ENCODE measurements at places on chromosomes 6 and 20.

DNA sequence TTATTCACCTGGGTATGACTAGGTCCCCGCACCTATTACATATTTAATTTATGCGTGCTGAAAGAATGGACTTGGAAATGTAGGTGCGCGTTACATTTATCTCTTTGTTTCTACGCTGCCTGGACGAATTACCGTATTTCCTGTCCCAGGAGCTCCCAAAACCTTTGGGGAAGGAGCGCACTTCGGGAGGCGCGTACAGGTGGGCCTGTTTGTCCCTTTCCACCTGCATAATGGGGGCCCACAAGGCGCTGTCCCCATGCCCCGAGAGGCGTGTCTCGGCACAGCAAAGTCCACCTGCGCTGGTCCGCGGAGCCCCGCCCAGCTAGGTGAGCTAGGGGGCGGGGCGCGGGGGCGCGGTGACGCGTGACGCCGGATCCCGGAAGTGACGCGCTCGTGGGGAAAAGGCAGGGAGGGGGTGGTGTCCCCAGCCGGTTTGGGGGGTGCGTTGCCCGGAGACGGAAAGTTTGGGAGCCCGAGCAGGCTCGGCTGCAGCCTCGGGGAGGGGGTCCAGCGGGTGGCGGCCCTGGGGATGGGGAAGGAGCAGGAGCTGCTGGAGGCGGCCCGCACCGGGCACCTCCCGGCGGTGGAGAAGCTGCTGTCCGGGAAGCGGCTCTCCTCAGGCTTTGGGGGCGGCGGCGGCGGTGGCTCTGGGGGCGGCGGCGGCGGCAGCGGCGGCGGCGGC, at the start of gene ANKS1A:
Gene ANKS1A (plus strand): TSS at position 382 of the 682 bp plus-strand sequence. CDS start 148 bp downstream, at position 530.
- DNase-seq = peak; percentile 45

DNA sequence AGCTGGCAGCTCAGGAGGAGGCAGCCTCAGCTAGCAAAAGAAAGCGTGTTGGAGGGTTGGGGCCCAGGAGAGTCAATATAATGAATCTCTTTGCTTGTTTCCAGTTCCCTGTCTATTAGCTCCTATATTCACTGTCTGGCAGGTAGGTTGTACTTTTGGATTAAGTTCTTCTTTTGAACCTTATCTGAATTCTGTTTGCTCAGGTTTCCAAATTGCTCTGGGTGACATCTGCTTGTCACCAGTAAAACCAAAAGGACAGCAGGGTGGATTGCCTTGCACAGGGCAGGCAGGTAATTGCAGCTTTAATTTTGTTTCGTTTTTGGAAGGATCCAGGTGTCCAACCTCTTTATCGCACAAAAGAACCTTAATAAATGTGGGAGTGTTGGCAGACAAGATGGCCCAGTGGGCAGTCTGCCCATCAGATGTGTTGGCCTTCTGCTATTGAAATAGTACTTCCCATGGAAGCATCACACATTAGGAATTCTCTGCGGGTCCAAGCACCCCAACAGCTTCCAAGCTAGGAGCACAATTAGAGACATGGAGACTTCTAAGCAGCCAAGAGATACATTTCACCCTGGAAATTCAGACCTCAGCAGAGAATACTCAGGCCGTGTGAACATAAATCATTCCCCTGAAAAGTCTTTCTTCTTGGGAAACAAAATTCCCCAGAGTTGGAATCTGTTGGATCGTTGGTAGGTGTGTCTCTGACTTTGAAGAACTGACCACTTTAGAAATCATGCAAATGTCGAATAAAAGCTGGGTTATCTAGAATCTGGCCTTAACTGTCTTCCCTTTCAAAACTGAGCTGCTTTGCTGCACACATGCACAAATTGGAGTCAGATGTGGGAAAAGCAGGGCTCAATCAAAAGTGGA, 286.9 kb upstream of the BMP2 start:
- DNase-seq = no peak

GRCh38 chr6:85421181-85421580, 28.7 kb upstream of the NT5E start:
- no peak for DNase-seq

GRCh38 chr6:153958860-153959259, 80.2 kb upstream of the OPRM1 start:
- DNase-seq = no peak

- DNase-seq = no peak
Observed at GRCh38 chr6:47321577-47321976, 11.9 kb upstream of the TNFRSF21 start.

DNA sequence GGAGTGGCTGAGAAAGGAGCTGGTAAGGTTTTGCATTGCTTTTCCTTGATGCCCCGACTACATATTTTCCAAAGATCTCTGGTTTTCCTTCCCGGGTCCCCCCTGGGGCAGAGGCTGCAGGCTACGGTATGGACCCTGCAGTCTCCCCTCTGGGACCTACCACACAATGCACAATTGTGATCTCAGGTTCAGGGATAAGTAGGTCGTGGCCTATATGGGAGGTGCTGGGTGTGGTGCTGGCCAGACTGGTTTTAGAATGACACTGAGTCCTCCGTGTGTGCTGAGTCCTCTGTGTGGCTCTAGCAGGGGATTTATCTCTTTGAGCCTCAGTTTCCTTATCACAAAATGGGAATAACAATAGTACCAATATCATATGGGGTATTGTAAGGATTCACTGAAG, 376 bp downstream of the C20orf202 start:
- no peak for DNase-seq

DNA sequence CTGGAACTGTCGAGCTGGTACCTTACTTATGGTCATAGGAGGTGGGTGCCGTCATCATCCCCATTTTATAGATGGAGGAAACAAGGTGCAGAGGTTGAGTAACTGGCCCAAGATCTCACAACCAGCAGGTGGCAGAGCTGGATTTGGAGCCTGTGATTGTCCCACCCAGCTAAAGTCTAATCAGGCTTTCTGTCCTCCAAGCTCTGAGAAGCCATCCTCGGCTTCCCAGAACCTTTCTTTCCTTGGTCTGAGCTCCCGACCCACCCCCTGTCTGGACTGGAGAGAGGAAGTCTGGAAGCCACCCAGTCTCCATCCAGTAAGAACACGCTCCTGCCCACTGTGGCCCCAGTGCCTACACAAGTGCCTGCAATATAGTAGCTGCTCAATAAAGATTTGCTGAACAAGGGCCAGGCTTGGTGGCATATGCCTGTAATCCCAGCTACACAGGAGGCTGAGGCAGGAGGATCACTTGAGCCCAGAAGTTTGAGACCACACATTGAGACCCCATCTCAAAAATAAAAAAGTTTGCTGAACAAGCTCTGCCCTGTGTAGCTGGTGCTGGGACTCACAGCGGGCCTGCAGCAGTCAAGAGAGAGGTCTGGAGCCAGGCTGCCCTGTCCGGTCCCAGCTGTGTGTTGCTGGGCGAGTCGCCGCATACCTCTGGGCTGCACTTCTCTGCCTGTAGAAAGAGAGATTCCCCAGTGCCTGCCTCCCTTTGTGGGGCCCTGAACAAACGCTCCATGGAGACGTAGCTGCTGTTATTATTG, 32.5 kb upstream of the DLGAP4 start:
- DNase-seq = peak; percentile 40

- DNase-seq = no peak
Observed at GRCh38 chr20:59495166-59495565, 109.2 kb upstream of the PHACTR3 start.

- no peak for DNase-seq
Observed at GRCh38 chr6:144652292-144652891, 367.3 kb downstream of the UTRN start.

DNA sequence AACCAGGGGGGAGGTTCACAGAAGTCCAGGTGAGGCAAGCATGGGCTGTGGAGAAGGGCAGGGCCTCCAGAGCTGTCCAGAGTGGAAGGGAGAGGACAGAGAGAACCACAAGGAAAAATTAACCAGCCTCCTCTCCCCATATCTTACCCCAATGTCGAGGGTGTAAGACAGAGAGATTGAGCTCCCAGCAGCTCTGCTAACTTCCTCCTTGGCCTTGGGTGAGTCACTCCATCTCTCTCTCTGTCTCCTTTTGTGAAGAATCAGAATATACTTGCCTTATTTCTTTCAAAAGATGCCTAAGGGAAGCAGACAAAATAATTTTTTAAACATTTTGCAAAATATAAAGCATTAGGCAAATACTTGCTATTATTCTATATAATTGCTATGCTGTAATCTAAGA, 58.3 kb upstream of the IYD start:
- DNase-seq = no peak

DNA sequence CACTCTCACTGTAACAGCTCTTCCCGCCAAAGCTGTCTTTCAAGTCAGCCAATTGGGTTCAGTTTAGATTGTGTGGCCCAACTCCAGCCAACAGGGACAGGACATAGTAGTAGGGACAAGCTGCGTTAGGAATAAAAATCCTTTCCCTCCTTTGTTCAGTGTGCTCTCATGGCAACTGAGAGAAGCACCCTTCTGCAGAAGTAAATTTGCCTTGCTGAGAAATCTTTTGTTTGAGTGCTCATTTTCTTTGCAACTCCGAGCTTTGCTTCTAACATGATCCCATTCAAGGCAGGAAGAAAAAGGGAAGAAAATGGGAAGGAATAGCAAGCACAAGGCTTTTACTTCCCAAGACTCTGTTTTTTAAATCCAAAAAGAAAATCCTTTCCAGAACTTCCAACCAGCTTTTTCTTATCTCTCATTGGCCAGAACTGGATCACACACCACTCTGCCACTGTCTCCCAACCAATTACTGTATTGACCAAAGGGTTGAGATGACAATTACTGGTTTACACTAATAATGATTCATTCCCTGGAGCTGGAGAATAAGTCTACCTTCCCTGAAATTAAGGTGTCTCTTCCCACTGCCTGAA, 52.7 kb downstream of the STX11 start:
- DNase-seq = no peak

GRCh38 chr20:51184289-51184688, 161.4 kb upstream of the KCNG1 start:
- no peak for DNase-seq

DNA sequence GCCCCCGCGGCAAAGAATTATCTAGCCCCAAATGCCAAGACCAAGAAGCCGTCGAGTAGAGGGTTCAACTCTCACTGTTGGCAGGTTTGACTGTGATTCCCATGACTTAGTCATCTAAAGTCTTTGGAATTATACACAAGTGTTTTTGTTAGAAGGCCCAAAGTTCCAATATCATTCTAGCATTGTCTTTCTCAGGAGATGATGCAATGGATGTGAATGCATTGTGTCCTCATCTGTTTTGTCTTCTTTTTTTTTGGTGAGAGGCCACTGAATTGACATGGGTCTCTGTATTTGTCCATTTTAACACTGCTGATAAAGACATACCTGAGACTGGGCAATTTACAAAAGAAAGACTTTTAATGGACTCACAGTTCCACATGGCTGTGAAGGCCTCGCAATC, 290.5 kb upstream of the ZFP64 start:
- no peak for DNase-seq

GRCh38 chr6:32146287-32146686, 5.5 kb downstream of the PRRT1 start:
- no peak for DNase-seq

DNA sequence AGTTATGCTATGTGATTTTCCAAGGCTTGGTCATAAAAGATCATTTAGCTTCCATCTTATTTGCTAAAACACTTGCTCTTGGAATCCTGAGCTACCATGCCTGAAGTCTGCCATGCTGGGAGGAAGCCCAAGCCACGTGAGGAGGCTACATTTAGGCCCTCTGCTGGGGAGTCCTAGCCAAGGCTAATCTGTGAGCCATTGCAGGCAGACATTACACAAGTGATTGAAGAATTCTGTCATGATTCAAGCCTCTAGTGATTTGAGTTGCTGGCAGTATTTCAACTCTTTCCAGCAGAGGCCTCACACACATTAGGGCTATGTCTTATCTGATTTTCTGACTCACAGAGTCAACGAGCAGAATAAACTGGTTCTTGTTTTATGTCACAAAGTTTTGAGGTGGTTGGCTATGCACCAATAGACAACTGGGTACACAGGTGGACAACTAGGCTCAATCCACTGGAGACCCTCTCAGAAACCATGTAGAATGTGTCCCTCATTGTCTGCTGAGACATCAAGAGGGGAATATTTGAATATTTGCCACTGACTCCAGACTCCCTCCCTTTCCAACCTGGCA, 227.2 kb upstream of the SULF2 start:
- no peak for DNase-seq

- DNase-seq = no peak
Observed at GRCh38 chr20:37198932-37199660, 19.7 kb upstream of the MROH8 start.

DNA sequence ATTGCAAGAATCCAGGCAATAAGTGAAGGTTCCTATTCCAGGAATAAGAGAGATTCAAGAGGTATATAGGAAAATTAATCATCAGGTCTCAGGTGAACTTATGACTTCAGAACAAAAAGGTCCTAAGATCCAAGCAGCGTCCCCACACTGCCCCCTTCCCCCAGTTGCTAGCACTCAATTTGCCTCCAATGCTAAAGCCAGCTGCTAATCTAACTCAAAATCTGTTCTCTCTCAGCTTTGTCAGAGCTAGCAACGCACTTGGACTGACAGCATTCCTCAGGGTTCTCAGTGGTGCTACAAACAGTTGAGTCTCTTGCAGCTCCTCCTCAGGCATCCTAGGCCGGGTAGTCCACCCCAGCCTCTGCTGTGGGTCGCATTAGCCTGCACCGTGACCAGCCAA, 148.3 kb downstream of the RFX6 start:
- DNase-seq = no peak

GRCh38 chr20:17558154-17558940, 11.5 kb upstream of the DSTN start:
- no peak for DNase-seq

GRCh38 chr6:131954775-131955107, 3.6 kb upstream of the CCN2 start:
- no peak for DNase-seq

- DNase-seq = peak; percentile 76
Observed at GRCh38 chr20:49210101-49210756, 9.0 kb upstream of the DDX27 start.

DNA sequence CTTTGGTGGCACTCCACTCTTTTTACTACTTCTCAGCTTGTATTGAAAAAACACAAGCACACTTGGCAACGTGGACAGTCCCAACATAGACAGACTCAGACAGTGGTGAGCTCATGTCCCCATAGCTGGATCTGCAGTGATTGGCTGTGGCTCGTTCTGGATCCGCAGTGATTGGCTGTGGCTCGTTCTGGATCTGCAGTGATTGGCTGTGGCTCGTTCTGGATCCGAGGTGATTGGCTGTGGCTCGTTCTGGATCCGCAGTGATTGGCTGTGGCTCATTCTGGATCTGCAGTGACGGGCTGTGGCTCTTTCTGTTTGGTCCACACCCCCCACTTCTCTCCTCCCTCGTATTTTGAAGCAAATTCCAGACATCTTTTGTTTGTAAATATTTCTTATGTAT, 28.0 kb downstream of the OSBPL2 start:
- DNase-seq = no peak

- DNase-seq = no peak
Observed at GRCh38 chr6:69138893-69139494, 503.9 kb downstream of the ADGRB3 start.

DNA sequence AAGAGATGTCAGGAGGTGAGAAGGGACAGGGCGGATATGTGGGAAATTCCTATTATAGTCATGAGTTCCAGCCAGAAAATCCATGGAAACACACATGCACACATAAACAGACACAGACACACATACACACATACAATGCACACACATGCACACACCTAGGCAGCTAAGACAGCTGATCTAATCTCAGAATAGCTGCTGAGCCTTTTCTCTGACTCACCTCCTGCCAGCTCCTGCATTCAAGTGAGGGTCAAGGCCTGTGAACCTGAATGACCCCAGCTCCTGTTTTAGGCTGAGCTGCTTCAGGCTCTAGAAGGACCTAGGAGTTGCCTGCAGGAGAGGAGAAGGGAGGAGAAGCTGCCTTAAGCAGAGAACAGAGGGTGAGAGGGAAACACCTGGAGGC, 21.6 kb upstream of the RAET1L start:
- no peak for DNase-seq

GRCh38 chr6:27280064-27280539, 32.0 kb downstream of the POM121L2 start:
- no peak for DNase-seq

- no peak for DNase-seq
Observed at GRCh38 chr6:159945801-159946392, 23.0 kb upstream of the IGF2R start.
